Naive thymus-derived CD8-positive, alpha-beta T cell (primary cell): ENCODE measurements at places on chromosomes 12 and 14. TPM values are rescaled to one million over a fixed set of nuclear protein-coding genes. Genes with fewer than 3 reads are reported as not detected.

B4GALNT1 gene
- 0.30 TPM for total RNA-seq

NUDT4 gene
- total RNA-seq, result 52.0 TPM

HOXC4 gene
- total RNA-seq, result 0.63 TPM

DNA sequence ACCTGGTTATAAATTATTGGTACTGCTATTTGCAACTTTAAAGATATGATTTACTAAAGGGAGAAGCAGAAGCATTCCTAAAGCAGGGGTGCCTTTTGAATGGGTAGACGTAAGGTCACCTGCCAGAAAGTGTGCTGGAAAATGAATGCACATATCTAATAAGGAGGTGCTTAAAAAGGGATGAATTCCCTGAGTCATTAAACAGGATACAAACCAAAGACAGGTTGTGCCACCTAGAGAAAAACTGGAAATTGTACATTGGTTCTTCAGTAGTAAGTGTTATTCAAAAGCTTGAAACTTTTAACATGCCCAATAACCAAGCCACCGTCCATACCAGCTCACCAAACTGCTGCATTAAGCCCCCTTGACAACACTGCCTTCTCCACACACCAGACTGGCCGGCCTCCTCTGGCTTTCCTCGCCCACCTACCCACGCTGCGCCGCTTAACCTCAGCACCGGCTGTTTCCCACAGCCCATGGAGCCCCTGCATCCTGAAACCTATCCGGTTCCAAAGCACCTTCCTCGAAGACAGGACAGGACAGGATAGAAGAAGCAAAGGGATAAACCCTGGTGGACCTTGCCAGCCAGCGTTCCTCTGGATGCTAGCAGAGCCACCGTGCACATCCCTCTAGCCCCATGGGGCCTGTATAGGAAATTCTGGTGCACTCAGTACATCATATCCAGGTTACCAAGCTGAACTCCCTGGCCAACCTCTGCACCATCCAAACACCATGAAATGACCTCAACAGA, 201.5 kb upstream of the CAND1 start:
- no peak for DNase-seq
- peaks cover 3% of the 10 kb centered on the region for H3K27me3 ChIP-seq
- H3K4me3 ChIP-seq, result peak overlapping the region; percentile 87
- no peaks in the 10 kb centered on the region for H3K36me3 ChIP-seq
